ENCODE measurements at places on chromosomes 4 and X.

GRCh38 chr4:47538111-47538824 is 53.2 kb downstream of the ATP10D start:
- no peak for DNase-seq

DNA sequence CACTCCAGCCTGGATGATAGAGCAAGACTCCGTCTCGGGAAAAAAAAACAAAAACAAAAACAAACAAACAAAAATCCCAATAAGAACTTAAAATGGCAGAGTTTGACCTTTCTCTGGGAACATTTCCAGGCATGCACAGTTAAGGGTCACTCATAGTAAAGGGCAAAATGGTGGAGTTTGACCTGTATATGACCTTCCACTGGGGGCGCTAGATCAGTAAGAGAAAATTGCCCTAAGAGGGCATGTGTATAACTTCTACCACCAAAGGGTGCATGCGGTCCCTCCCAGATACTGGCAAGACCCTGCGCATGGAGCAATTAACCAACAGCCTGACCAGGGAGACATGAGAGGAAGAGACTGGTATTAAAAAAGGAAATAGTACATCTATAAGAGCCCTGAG is 177.2 kb downstream of the MOSPD2 start:
- no peak for DNase-seq

GRCh38 chrX:49186125-49187027 is at the start of gene PRICKLE3:
TSS of gene PRICKLE3 (minus strand) at chrX:49186373. CDS start at chrX:49186297, 76 bp downstream.
- no peak for DNase-seq

DNA sequence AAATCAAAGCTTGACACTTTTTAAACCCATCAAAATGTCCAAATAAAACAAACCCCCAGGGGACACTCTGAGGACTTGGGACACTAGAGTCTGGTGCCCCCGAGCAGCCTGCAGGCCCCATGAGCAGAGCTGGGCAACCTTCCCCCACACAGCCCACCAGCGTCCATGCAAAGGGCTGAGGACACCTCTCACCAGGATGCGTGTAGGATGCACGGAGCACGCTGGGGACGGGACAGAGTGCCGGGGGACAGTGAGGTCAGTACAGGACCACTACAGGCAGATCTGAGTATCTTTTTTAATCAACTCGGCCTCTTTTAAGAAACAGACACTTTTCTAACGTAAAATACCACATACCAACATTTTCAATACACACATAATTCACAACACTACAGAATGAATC is 6.9 kb downstream of the GAK start:
- DNase-seq: no peak

- DNase-seq: no peak
These were observed 230.0 kb downstream of the CCSER1 start for GRCh38 chr4:90357117-90357710.

- DNase-seq: no peak
These were observed 9.9 kb downstream of the CPEB2 start for GRCh38 chr4:15012017-15012788.

- DNase-seq: no peak
These were observed 466.0 kb downstream of the DMD start for GRCh38 chrX:32745323-32745722.

DNA sequence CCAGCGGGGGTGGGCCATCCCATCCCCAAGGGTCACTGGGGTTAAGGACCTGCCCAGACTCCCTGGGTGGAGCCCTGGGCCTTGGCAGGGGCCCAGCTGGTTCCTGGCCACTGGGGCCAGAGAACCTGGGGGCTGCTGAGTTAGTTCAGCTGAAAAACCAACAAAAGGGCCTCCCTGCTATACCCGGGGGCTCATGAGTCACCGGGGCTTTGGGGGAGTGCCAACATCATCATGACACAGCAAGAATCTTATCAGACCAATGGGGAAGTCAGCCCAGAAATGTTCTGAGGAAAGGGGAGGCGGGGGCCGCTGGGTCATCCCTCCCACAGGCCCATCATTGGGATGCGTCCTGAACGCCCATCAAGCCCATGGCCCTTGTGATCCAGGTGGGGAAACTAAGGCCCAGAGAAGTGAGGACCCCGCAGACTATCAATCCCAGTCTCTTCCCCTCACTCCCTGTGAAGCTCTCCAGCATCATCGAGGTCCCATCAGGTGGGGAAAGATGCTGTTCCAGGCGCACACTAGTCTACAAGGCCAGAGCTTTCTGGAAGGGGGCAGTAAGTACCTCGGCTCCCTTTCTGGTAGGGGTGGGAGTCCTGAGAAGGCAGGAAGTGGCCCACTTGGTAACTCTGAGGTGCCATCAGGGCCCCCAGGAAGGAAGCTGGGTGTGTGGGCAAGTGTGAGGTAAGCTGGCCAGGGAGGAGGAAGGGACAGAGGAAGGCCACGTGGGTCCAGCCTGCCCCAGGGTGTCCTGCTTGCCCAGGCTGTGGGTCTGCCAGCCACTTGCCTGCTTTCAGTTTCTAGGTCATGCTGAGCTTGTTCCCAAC is 4.5 kb downstream of the G6PD start:
- DNase-seq: no peak

DNA sequence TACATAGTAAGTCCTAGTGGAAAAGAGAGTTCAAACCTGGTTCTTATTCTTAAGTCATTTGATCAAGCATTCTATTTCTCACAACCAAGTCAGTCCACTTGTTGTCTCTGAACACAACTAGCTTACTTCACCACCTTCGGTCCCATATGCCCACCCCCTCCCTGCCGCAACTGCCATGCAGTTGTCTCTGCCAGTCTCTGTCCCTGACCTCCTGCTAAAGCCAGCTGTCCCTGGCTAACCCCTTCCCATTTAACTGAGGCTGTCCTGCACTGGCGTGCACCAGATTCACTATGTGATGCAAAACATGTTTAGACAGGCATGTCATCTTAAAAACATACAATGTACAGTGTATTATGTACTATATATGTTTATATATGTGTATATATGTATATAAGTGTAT is 12.7 kb downstream of the FRAS1 start:
- no peak for DNase-seq

- DNase-seq: no peak
These were observed 20.8 kb downstream of the HMX1 start for GRCh38 chr4:8850830-8851188.

- DNase-seq: no peak
These were observed 50.3 kb downstream of the GASK1B start for GRCh38 chr4:158122501-158122900.

GRCh38 chrX:153722704-153723350 is 1.4 kb downstream of the BCAP31 start:
- no peak for DNase-seq

GRCh38 chr4:113781439-113782040 is 20.0 kb upstream of the CAMK2D start:
- DNase-seq: no peak

DNA sequence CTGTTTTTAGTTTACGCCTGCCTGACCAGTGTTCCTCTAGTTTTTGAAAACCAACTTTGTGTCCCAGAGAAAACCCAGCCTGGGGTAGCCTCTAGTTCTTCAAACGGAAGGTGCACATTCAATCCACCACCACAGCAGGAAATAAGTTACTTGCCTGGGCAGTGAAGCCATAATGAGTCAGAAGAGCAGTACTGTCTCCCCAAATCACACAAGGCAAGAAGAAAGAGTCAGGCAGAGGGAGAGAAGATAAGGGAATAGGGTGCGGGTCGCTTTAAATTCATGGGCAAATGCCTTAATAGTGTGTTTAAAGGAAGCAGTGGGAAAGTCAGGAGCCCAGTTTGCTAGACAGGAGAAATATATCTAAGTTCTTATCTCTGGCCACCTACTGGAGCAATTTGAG is 333.8 kb upstream of the GRIA3 start:
- DNase-seq: no peak

GRCh38 chr4:147578593-147578992 is 38.6 kb upstream of the TMEM184C start:
- no peak for DNase-seq

- DNase-seq: no peak
These were observed 78.0 kb upstream of the PJA1 start for GRCh38 chrX:69243276-69243675.

GRCh38 chr4:126778348-126778747 is 854.4 kb upstream of the INTU start:
- no peak for DNase-seq

DNA sequence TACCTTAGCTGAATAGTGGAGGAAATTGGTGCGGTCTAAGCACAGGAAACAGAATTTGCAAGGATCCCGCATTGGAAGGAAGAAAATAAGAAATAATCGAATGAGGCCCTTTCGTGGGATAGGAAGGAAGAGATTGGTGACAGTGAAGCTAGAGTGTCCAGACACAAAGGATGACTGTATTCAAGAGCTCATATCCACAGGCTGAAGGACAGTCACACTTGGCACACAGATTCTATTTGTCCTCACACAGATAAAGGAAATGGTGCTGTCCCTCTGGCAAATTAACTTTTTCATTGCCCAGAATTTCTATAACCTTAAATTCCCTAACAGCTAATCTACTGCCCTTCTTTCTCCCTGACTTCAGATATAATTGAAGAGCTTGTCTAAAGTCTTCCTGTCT is 2188.9 kb upstream of the TENM3 start:
- no peak for DNase-seq

Measured in stimulated activated CD8-positive, alpha-beta memory T cell treated with anti-CD3 and anti-CD28 coated beads, Interleukin-4, amount 100 ng/mL, for 1 hour (primary cell).